ENCODE measurements at places on chromosomes 16 and 17.

DNA sequence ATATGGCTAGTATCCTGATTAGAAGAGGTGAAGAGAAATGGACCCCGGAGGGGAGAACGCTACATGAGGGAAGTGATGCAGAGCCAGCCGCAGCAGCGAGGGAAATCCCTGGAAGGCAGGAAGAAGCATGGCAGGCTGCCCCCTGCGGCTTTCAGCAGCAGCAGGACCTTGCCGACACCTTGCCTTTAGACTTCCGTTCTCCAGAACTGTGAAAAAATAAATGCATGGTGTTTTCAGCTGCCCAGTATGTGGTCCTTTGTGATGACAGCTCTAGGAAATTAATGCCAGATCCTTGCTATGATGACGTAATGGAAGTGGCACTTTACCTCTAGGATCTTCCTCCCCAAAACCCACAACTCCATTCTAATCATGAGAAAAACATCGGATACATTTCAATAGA lies 9.7 kb upstream of the ZFP1 start:
- peak; percentile 20 for DNase-seq

DNA sequence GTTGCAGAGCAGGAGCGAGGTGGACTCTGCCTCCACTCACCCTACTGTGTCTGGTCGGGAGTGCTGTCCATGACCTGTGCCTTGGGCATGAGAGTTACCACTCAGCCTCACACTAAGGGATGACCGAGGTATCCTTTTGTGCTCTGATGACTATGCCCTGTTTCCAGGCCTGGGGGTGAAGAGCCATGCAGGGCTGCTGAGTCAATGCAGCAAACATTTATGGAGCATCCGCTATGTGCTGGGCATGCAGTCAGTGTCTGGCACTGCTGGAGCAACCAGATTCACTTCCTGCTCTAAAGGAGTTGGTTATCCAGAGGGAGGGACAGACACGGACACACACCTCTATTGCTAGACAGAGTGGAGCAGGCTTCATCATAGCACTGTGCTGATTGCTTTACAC lies 7.6 kb upstream of the HNF1B start:
- peak; percentile 39 for DNase-seq

- peak; percentile 42 for DNase-seq
Observed at GRCh38 chr16:3007957-3008689, 4.6 kb upstream of the CLDN9 start.

- DNase-seq = no peak
Observed at GRCh38 chr16:17431012-17431411, 39.7 kb downstream of the XYLT1 start.
